ENCODE measurements at places on chromosomes 2 and 18.

- no peak for DNase-seq
Measured at GRCh38 chr2:105567996-105568494, 169.2 kb upstream of the FHL2 start.

- DNase-seq: no peak
Measured at GRCh38 chr2:85710687-85711577, 16.8 kb downstream of the GNLY start.

DNA sequence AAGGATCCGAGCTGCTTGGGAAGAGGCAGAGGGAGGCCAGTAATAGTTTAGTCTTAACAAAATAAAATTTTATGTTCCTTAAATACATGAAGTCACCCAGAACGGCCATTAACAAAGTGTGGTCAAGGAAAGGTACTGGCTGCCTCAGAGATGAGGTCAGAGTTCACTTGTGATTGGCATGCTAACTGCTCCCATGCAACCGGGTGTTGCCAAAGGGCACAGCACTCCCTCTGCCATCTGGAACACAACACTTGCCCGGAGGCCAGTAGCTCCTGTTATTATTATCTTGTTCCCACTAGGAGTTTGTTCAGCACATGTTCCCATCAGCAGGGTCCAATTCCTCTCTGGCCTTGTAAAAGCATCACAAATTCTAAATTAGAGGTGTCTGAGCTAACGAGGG is 207.0 kb downstream of the CYP26B1 start:
- DNase-seq: no peak

DNA sequence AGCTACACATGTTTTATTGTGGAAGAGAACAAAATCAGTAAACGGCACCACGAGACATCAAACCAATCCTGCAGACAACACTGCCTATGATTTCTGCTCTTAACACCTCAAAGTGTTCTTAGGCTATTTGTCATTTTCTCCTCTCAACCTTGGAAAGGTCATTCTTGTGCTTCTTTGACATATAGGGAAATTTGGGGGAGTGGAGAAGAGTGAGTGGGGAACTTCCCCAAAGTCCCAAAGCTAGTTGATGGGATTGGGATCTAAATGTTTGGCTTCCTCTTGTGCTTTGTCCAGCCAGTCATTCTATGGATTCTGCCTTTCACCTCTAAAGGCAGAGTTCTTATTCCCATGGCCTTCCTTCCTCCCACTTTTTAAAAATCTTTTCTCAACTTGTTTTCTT is 5.8 kb upstream of the MRO start:
- no peak for DNase-seq

- no peak for DNase-seq
Measured at GRCh38 chr2:203900253-203900652, 32.7 kb downstream of the CTLA4 start.

Measured in hematopoietic multipotent progenitor cell treated with erythropoietin and hydrocortisone succinate and interleukin-3 and kit ligand, for 4 days (in vitro differentiated cells).